K562 (cell line): ENCODE measurements at places on chromosomes 5 and 9. TPM values are rescaled to one million over a fixed set of nuclear protein-coding genes. Genes with fewer than 3 reads are reported as not detected.

GRCh38 chr5:39495227-39495626, 70.4 kb upstream of the DAB2 start:
- no peak for DNase-seq

- no peak for DNase-seq
Observed at GRCh38 chr9:94987731-94988130, 261.2 kb downstream of the AOPEP start.

DNA sequence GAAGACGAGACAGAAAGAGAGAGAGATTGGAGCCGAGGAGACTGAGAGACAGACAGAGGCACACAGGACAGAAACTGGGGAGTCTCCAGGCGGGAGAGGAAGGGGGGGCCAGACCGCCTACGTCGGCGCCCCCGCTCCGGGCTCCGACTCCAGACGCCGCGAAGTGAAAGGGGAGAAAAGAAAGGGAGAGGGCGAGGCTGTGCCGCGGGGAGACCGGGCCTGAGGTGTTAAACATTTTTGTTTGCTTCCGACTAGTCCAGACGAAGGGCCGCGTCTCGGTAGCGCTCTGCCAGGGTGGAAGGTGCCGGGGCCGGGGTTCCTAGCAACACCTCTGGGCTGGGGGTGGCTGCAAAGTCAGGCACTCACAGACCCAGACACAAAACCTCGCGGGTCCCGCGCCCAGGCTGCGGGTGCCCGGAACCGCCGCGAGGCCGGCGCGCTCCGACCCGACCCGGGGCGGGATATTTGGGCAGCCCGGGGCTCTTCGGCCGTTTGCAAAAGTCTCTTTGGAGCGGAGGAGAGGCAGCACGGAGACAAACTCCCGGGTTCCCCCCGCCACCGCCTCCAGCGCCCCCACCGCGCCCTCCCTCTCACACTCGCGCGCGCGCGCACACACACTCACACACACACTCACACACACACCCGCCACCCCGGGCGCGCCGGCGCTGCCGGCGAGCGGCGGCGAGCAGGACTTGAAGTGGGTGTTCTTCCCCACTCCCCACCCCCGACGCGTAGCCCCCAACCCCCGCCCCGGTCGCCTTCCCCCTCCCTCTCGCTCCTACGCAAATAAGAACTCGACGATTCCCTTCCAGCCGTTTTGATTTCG, 626 bp upstream of the FST start:
- peak; percentile 35 for DNase-seq

DNA sequence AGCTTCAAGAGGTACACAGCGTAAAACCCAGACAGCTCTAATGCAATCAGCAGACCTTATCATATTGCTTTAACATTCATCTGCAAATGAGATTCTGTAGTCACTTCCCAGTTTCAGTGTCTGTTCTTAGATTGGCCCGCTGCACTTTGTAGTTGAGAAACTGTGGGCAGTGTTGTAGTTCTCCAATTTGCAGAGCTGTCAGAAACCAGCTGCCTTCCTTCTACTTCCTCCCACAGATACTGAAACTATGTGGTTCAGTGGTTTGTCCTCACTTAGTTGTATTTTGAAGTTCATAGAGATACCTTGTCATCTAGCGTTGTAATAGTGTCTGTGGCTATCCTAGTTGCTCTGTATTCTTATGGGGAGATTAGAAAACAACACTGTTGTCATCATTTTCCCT, 39.6 kb upstream of the TRIM36 start:
- no peak for DNase-seq

SVEP1 gene
- 0.73 and 0.81 TPM in 2 replicates for total RNA-seq

- DNase-seq: no peak
Observed at GRCh38 chr9:227860-228259, 13.2 kb downstream of the DOCK8 start.

DNA sequence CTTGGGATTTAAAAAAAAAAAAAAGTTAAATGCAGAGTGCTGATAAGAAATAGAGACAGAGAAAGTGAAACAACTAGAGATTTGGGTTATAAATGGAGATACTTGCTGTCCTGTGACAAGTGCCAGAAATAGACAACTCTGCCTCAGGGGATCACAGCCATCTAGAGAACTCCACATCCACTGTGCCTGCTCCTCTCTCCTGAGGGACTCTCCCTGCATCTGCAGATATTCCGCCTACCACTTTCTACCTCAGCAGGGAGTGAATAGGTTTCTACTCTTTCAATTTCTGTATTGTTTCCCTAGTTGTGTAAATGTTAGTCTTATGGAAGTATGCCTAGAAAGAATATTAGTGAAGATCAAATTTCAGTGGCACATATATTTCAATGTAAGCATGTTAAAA, 307.2 kb downstream of the HTR1A start:
- no peak for DNase-seq

- no peak for DNase-seq
Observed at GRCh38 chr5:76762484-76762883, 46.6 kb downstream of the F2R start.

GRCh38 chr9:35686222-35687203, 3.2 kb downstream of the TPM2 start:
- DNase-seq: no peak

DNA sequence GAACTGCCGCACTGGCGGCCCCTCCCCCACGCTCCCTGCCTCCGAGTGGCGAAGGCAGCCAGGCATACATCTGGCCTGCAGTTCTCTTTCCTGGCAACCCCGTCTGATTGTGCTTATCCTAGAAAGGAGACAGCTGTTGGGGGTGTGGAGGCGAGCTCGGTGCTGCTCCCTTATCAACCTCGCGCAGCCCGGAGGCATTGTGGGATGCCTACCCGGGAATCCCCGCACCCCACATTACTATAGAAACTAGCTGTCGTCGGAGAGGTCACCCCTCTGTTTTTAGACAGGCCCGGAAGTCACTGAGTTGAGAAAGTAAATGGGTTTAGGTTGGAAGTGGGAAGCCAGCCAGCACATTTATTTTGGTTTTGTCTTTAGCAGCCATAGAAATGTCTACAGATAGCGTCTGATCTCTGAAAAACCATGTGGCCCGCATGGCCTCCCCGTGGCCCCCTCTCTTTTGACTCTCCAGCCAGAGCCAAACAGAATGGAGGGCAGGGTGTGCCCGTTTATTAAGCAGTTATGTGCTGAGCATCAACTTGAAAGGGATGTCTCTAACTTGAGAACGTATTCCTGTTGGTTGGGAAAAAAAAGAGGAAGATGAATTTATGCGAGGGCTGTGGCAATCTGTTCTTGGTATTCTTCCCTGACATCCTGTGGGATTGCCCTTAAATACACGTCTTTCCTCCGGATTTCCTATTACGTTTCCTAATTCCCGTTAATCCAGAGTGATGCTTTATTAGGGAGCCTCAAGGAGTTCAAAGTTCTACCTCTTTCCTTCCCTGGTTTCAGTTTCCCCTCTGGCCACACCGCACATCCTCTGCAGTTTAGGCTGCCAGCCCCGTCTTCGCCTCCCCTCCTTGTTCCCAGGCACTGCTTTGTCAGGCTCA, 3.9 kb downstream of the STC2 start:
- peak; percentile 92 for DNase-seq

DNA sequence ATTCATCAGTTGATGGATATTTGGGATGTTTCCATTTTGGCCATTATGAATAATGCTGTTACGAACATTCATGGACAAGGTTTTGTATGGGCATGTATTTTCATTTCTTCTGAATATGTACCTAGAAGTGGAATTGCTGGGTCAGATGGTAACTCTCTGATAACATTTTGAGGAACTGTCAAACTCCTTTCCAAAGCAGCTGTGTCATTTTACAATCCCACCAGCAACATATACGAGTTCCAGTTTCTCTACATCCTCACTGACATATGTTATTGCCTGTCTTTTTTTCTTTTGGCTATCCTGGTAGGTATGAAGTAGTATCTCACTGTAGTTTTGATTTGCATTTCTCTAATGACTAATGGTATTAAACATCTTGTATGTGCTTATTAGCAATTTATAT, 86.7 kb downstream of the PRKACG start:
- DNase-seq: no peak

GRCh38 chr9:105205787-105206495, 38.5 kb upstream of the SLC44A1 start:
- no peak for DNase-seq

EGFLAM gene
- 0.49 and 0.74 TPM in 2 replicates for total RNA-seq

- no peak for DNase-seq
Observed at GRCh38 chr5:170289121-170289520, 8.5 kb downstream of the LCP2 start.

- no peak for DNase-seq
Observed at GRCh38 chr9:130128251-130128650, 44.0 kb upstream of the NCS1 start.

- peak; percentile 27 for DNase-seq
Observed at GRCh38 chr5:83927140-83927733, 206.6 kb upstream of the HAPLN1 start.

GRCh38 chr5:32173267-32174010, 680 bp downstream of the GOLPH3 start:
- peak; percentile 51 for DNase-seq

DNA sequence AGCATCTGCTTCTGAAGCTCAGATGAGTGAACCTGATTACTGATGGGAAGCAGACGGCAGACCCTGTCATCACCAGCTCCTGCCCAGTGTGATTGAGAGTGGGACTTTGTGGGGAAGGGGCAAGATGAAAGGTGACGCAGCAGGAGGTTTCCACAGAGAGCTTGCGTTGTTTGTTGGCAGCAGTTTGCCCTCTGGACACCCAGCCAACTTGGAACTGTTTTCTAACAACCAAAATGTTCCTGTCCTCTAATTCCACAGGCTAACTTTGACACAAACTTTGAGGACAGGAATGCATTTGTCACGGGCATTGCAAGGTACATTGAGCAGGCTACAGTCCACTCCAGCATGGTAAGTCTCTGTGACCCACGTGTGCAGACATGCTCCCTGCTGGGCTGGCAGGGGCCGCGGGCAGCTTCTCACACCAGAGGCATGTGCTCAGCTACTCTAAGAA, 20.9 kb downstream of the CYFIP2 start:
- DNase-seq: no peak

MSMP gene
- total RNA-seq: 0.60 and 0.87 TPM in 2 replicates

GRCh38 chr5:176814313-176814685, 3.9 kb downstream of the UNC5A start:
- DNase-seq: no peak

PCDHGA4 gene
- total RNA-seq: 0.27 and 0.40 TPM in 2 replicates

DNA sequence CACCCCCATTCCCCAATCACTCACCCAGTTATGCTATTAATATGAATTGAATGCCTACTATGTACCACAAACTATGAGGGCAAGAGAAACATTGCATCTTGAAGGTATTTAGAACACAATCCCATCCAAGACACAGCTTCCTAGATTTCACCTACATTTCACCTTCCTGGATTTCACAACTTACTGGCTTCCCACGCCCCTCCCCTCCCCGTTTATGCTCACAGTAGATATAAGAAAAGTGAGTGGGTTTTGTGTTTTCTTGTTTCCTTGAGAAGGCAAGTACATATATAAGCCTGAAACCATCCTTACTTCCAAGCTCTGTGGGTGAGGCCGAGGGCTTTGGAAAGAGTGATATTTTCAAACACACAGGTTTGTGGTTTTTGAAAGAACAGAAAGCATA, 465.0 kb downstream of the BNC2 start:
- no peak for DNase-seq

LRRC70 gene
- 0.73 and 0.83 TPM in 2 replicates for total RNA-seq

- no peak for DNase-seq
Observed at GRCh38 chr9:123945532-123945931, 15.6 kb upstream of the DENND1A start.

DNA sequence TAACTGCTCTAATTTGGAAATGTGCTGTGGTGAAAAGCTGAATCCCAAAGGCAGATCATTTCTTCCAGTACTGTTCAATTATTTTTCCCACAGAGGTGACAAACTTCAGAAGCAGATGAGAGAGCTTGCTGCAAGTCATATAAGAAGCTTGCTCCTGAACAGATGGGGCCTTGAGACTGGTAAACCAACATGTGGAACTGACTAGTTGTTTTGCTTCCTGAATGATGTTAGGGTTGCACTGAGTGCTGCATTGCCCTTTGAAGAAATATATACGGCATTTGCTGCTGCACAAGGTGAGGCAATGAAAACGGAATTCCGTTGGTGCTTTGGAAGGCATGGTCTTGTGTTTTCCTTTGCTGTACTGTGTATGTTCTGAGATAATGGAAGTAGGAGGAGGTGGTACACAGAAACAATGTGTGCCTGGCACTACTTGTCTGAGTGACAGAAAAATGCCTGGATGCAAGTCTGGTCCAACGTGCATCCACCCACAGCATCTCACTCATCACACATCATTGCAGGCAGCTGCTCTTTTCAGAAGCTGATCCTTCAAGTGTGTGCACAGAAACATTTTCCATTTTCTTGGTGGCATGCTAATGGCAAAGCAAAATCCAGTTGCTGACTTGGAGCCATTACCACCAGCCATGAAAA, 76.9 kb downstream of the ANKH start:
- DNase-seq: no peak

- no peak for DNase-seq
Observed at GRCh38 chr9:96621618-96622017, 2.0 kb upstream of the CDC14B start.

GRCh38 chr5:17625686-17626085, 6.2 kb upstream of the TAF11L13 start:
- DNase-seq: no peak

CDK7 gene
- total RNA-seq: 41.2 and 41.7 TPM in 2 replicates

- no peak for DNase-seq
Observed at GRCh38 chr5:132388244-132389050, 18.9 kb downstream of the SLC22A5 start.

BTNL8 gene
- 0.13 TPM in 1 of 2 replicates, not detected in the other for total RNA-seq

RPL37 gene
- 2,342 and 2,650 TPM in 2 replicates for total RNA-seq

GRCh38 chr5:122415030-122415800, 103.2 kb downstream of the SNCAIP start:
- DNase-seq: peak; percentile 7

SAXO1 gene
- total RNA-seq: not detected in 2 replicates

PROB1 gene
- total RNA-seq: 1.6 and 1.8 TPM in 2 replicates

GLRA1 gene
- not detected in 2 replicates for total RNA-seq

ISL1 gene
- not detected in 2 replicates for total RNA-seq

NPDC1 gene
- 1.5 and 2.1 TPM in 2 replicates for total RNA-seq

DNA sequence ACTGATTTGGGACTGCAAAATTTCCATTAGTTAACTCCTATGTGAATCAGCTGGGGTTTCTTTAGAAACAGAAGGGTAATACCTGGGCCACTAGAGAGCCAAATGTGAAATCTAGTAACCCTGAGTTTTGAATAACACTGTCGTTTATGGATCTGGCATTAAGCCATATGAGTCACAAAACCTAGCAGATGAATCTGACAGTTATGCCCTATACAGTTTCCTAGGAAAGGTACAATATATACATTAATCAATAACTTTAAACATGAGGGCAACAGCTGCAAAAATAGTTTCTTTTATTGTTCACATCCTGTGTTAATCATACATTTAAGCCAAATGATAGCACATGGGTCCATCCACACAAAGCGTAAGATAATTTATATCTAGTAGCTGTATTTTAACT, 56.9 kb downstream of the PAM start:
- no peak for DNase-seq

GRCh38 chr5:72137826-72138409, 30.6 kb downstream of the MAP1B start:
- peak; percentile 26 for DNase-seq

TTF1 gene
- 12.0 and 13.3 TPM in 2 replicates for total RNA-seq

DNA sequence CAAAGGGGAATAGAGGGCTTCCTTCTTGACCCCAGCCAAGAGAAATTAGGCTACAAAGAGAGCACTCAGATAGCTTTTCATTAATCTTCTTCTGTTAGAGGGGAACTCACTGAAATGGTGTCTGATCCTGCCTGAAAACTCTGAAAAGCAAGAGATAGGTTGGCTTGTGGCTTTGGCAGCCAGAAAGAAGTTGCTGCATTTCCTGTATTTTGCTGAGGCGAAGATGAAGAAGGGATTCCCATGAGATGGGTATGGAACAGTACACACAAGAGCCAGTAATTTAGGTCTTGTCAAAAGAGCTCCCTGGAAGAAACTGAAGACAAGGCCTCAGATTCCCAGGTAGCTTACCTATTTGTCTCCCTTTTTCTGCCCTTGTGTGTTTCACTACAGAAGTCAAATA, 120.9 kb upstream of the TARS1 start:
- no peak for DNase-seq
